T-helper 22 cell (primary cell): ENCODE measurements at places on chromosomes 12 and 14.

GRCh38 chr14:98364961-98365360 lies 907.0 kb downstream of the BCL11B start:
- DNase-seq = no peak

GRCh38 chr12:71749666-71750065 lies 5.0 kb upstream of the RAB21 start:
- no peak for DNase-seq

- DNase-seq = no peak
Observed at GRCh38 chr12:89247967-89248366, 104.3 kb downstream of the DUSP6 start.

- DNase-seq = peak; percentile 18
Observed at GRCh38 chr14:104865081-104865630, at the start of gene CEP170B. TSS of gene CEP170B (plus strand) at chr14:104865268. CDS start at chr14:104868451, 3,183 bp downstream.

GRCh38 chr12:108162207-108162606 lies 33.1 kb downstream of the WSCD2 start:
- no peak for DNase-seq

DNA sequence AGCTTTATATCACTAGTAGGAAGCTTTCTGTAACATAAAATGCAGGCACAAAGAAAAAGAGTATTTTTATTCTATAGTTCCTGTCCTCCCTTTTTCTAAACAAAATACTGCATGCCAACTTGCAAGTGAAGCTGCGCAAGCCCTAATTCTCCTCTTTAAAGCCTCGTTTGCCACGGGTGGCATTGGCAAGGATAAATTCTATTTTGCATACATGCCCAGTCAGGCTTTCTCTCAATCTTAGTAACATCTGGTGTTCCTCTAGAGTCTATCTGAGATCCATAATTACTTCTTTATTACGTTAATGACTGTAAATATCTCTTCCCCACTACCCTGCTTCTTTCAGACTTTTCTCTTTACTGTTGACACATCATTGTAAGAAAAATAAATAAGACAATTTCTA lies 97.1 kb upstream of the DAAM1 start:
- DNase-seq = no peak

DNA sequence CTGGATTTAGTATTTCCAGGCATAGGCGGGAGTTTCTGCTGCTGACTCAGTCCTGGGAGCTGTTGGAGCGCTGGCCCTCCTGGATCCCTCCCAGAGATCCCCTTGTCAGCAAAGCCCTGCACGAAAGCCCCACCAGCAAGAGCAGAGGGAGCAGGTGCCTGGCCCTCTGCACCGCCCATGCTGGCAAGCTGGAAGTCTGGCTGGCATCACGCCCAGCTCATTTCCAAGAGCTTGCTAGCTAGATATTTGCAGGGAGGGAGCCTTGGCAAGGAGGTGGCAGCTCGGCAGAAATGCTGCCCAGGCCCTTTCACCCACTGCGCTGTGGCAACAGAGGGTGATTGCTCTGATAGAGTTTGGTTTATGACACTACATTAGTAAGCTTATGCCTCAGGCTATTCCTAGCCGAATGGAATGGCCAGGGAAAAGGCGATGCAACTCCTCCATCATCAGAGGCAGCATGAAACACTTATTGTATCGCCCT lies 193.9 kb downstream of the EMP1 start:
- DNase-seq = no peak

DNA sequence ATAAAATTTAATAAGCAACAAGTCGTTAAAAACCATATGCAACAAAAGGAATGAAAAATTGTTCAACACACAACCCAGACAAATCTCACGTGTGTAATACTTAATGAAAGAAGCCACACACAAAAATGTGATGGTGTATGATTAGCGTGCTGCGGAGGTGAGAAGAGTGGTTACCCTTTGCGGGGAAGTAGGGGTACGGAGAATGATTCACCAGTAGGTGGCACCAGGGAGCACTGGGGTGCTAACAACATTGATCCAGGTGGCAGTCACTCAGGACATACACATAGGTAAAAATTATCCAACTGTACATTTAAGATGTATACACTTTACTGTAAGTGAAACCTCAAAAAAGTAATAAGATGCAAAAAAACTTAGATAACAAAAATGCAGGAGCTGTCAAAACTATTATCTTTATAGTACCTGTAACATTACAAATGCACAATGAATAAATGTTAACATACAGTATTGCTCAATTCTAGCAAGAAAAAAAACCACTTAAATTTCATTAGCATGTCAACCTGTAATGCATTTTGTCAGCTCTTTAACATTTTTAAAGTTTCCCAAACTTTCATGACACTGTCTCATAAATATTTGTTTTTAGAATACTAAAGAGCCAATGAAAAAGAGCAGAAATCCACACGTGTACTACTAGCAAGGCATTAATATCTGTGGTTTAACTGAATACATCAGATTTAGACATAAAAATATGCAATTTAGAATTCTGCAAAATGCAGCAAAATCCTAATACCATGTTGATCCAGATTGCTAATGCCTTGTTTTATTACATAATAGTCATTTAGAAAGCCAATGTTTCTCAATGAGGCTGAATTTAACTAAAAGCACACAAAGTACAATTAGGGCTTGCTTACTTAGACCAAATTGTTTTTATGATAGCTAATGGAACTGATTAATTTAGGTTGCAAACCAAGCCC lies 46.7 kb downstream of the TMCC3 start:
- no peak for DNase-seq

DNA sequence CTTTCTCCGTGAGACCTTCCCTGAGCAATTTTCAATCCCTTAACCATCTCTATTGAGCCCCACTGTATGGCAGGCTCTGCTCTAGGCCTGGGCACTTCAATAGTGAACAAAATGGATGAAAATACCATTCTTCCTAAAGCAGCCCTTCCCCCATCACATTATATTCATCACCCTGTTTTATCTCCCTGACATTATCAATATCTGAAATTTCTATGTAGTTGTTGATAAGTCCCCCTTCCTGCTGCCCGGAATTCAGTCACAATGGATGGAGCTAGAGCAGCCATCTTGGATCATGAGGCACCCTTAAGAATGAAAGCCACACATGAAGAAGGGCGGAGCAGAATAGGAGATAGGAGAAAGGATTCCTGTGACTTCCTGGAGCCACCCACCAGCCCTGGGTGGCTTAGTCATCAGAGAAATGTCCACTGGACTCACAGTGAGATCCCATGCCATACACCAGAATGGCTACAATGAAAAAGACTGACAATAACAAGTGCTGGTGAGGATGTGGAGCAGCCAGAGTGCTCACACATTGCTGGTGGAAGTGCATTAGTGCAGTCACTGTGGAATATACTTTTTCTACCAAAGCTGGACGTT lies 33.9 kb downstream of the SCARB1 start:
- DNase-seq = no peak

- no peak for DNase-seq
Observed at GRCh38 chr14:37673439-37673838, 78.0 kb downstream of the TTC6 start.

GRCh38 chr12:130145731-130146130 lies 16.5 kb upstream of the FZD10 start:
- no peak for DNase-seq

GRCh38 chr12:127052511-127053232 lies 1214.3 kb upstream of the TMEM132C start:
- DNase-seq = no peak

- no peak for DNase-seq
Observed at GRCh38 chr14:96622926-96623325, 120.7 kb downstream of the PAPOLA start.

GRCh38 chr12:30569426-30569825 lies 126.2 kb downstream of the IPO8 start:
- DNase-seq = no peak

DNA sequence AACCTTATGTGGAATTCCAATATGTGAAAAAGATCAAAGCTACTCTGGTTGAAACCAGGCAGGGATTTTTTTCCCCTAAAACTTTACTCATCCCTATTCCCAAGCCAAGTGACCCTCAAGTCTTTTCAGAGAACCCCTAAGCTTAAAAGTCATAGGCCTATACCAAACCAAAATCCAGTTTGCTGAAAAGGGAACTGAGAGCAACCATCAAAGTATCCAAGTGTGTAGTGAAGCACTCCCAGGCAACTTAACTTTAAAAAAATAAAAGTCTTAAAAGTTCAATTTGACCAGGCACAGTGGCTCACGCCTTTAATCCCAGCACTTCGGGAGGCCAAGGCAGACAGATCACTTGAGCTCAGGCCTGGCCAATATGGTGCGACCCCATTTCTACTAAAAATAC lies 101.2 kb upstream of the DAAM1 start:
- DNase-seq = no peak

GRCh38 chr12:85468356-85469157 lies 188.5 kb downstream of the ALX1 start:
- no peak for DNase-seq

- DNase-seq = no peak
Observed at GRCh38 chr14:43232261-43232660, 1274.8 kb downstream of the FSCB start.

- no peak for DNase-seq
Observed at GRCh38 chr12:9940375-9940774, 8.2 kb upstream of the CLEC2A start.

GRCh38 chr14:102746634-102747438 lies 30.4 kb upstream of the TRAF3 start:
- no peak for DNase-seq

DNA sequence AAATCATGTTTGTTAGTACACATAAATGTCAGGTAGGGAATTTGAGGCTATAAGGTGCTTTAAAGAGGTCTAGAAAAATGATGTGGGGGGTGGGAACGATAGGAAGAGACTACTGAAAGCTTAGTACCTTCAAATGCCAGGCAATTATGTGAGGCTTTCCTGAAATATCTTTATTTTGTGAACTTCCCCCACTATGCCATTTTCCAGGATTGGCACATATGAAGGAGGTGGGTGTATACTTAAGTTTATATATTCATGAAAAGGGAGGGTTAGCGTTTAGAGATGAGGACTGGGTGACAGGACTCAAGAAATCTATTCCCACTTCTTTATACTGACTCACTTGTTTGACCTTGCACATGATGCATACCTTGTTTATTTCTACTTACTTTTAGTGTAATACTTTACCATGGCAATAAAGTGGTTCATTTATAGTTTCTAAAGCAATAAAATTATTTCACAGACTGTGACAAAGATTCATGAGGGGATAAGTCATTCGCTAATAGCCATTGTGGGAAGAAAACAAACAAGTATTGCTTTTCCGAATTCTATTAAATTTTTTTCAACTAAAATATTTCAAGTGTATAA lies 77.1 kb downstream of the PLEKHA5 start:
- DNase-seq = no peak

DNA sequence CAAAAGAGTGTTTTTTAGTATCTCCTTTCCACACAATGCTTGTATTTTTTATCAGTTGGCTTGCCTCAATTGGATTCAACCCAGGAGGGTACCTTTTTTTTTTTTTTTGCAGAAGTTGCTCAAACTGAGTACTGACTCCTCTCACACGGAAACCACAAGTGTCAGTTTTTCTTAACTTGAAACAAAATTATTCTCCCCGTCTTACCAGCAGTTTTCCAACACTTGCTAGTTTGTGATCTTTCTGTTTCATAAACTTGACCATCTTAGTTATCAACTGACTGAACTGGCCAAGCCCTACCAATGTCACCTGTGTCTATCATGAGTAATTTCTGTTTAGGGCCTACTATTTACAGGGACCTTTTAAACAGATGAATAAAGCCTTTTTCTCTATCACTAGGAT lies 34.1 kb upstream of the ITPR2 start:
- no peak for DNase-seq

- DNase-seq = no peak
Observed at GRCh38 chr12:132631666-132632065, 13.1 kb downstream of the P2RX2 start.

DNA sequence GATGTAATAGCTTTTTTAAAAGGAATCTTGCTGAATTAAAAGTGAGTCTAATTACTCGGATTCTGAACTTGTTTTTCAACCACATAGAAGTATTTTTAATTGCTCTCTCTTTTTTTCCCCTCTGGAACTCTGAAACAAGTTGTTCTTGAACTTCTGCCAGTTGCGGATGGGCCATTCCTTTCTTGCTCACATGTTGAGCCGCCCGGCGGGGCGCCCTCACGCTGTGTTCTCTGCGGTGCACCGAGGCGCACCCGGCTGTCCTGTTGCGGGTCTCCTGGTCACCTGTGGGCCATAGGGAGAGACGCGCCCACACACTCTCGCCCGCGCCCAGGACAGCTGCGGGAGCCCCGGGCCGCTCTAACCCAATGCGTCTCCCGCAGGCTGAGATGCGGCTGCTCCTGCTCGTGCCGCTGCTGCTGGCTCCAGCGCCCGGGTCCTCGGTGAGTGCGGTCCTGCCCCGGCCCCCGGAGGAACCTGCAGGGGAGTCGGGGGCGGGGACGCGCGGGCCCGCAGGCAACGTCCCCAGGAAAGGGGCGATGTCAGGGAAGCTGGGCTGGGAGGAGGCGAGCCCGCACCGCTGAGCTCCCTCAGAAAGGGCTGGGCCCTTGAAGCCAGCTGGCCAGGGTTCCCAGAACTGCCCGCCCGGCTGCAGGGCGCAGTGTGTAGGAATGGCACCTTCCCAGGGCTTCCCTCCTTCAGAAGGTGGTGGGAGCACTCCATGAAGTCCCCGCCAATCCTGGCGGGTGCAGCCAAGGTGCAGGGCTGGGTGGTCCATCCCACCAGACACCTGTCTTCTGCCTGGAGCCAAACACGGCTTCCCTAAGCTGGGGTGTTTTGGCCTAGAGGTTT lies 2.3 kb downstream of the PAPLN start:
- DNase-seq = no peak

- no peak for DNase-seq
Observed at GRCh38 chr14:26808407-26808806, 210.6 kb upstream of the NOVA1 start.

DNA sequence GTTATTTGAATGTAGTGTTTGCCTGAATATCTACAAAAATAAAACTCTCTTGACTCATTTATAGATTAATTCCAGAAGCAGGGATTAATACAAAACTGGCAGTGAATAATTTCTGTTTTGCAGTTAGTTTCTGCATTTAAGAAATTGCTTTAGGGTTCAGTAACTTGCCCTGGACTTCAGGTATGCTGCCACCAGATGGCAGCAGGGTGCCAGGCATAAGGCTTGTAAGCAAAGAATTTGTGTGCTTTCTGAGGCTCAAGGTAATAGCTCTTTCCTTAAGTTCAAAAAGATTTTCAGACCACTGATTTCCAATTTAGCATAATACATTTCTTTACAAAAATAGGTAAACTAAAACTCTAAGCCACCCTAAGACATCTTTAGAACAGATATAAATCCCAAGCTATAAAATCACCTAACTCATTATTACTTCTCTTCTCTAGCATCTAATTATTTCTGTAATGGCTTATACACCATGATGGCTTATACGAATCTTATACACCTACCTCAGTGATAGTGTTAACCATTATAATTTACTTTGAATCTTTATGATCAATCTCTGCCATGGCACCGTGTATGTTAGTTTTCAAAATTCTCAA lies 398.3 kb downstream of the APAF1 start:
- no peak for DNase-seq

DNA sequence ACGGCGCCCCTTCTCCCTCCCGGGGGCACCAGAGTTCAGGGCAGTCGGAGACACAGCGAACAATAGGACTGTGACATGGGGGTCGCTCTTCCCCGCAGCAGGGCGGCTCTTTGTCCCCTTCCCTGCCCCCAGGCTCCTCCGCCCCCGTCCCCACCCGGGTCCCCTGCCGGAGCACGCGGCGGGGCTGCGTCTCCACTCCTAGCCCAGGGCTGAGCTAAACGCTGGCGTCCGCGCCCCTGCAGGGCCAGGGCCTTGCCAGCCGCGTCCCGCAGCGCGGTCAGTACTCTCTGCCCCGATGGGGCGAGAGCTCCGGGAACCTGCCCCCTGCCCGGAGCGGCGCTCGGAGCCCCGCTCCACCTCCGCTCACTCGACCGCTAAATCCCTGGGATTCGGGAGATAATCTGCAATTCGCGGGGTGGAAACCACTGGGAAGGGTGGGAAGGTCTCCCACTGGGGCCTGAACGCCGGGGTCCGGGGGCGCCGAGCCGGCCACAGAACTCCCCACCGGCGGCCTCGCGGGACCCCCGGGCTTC lies 825 bp upstream of the CCDC85C start:
- no peak for DNase-seq
